GM19239 (cell line): ENCODE measurements at places on chromosomes 6 and 20.

- DNase-seq = no peak
These were observed 56.0 kb downstream of the RAMACL start for GRCh38 chr6:166530211-166531095.

GRCh38 chr20:1085492-1086276 is 32.7 kb upstream of the PSMF1 start:
- DNase-seq = no peak

DNA sequence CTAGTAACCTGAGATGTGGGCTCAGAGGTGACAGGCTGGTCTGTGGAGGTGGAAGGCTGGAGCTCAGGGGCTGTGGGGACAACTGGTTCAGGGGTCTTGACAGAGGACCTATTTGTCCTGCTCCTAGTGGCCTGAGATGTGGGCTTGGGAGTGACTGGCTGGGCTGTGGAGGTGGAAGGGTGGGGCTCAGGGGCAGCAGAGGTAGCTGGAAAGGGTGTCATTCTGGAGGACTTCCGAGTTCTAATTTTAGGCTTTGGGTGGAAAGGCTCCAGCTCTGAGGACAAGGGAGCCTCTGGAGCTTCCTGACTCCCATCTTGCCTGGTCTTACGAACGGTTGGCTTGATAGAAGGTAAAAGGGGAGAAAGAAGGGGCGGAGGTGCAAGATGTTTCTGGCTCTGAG is 11.5 kb downstream of the MDC1 start:
- DNase-seq = no peak

- DNase-seq = no peak
These were observed 36.0 kb upstream of the AKIRIN2 start for GRCh38 chr6:87738000-87738399.

GRCh38 chr6:43723737-43724295 is 36.2 kb upstream of the MRPS18A start:
- DNase-seq = peak; percentile 65

DNA sequence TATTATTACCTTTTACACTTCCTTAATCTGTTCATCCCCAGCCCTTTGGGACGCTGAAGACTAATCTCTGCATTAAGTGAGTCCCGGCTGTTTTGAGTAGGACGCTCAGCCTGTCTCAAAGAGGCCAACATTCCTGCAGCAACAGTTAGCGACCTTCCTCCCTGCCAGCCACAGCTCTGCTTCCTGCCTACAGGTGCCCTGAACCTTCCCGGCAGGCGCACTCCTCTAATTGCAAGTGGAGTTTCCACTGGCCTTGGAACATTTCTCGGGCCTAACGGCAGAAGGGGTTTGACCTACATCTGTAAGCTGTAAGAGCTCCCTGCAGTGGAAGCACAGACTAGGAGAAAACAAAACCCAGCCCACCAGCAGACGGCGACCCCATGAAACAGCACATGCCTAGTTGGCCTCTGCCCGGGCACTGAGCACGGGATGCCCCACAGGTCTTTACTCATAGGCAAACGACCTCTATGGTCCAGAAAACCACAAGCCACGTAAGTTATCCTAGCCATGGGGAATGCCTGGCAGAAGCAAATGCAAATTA is 137.9 kb downstream of the DTNBP1 start:
- no peak for DNase-seq

DNA sequence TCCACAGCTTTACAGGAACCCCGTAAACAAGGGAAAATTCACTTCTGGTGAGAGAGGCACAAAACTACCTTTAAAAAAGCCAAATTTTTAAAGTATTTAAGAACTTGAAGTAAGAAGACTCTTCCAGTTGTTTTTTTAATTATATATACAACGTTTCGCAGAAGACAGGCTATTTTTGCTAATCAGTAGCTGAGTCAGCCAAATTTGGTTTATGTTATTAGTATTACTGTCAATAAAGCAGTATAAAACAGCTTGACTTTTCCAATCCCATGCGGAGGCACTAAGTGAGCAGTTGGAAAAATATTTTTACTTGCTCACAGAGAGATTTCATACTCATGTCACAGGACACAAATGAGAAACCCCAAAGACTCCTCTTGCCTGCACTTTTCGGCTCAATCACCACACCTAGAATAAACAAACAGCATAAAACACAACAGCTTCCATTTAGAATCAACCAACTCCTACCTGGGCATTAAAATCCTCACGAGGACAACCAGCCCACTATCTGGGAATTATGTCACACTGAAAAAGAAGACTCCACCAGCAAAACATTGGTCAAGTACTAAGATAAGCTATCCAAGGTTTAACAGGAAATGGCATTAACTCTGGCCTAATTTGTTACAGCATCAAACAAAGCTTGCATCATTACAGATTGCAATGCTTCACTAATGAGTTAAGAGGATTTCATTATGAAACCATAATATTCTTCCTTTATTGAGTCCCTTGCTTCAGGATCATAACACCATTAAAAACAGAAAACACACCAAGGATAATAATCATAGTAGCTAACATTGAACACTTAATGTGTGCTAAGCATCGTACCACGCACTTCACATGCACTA is 26.3 kb downstream of the ELOVL5 start:
- DNase-seq = no peak

DNA sequence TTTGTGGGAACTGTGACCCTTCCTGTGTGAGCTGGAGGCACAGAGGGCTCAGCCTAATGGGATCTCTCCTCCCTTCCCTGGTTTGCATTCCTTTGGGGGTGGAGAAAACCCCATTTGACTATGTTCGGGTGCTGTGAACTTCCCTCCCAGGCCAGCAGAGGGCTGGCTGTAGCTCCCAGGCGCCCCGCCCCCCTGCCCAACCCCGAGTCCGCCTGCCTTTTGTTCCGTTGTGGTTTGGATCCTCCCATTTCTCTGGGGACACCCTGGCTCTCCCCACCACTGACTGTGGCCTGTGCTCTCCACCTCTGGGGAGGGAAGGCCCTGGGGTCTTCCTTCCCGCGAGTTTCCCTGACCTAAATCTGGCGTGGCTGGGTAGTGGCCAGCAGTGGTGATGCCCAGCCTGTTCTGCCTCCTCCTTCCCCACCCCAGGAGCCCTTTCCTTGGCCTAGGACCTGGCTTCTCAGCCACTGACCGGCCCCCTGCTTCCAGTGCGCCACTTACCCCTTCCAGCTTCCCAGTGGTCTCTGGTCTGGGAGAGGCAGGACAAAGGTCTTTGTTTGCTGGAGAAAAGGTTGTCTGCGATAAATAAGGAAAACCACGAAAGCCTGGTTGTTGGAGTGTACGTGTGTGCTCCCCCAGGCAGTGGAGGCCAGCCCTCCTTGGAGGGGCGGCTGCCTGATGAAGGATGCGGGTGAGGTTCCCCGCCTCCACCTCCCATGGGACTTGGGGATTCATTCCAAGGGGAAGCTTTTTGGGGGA is 4.9 kb downstream of the VEGFA start:
- DNase-seq = peak; percentile 87

- no peak for DNase-seq
These were observed 7.9 kb downstream of the ZNF76 start for GRCh38 chr6:35267446-35267845.

DNA sequence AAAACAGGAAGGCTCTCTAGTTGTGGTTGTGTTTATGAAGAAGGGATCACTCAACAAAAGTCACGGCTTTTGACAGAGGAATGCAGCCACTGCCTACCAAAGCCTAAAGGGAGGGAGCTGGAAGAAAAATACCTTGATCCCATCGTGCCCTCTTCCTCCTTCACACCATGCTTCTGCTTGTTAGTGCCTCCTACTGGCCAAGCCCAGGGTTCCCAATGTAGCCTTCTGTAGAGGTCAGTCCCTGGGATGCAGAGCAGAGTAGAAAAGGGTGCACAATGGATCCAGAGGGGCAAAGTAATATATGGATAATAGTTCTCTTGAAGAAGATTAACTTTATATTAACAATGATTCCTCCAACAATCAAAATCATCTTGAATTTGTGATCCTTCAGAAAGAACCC is 293.5 kb upstream of the FERMT1 start:
- DNase-seq = no peak

DNA sequence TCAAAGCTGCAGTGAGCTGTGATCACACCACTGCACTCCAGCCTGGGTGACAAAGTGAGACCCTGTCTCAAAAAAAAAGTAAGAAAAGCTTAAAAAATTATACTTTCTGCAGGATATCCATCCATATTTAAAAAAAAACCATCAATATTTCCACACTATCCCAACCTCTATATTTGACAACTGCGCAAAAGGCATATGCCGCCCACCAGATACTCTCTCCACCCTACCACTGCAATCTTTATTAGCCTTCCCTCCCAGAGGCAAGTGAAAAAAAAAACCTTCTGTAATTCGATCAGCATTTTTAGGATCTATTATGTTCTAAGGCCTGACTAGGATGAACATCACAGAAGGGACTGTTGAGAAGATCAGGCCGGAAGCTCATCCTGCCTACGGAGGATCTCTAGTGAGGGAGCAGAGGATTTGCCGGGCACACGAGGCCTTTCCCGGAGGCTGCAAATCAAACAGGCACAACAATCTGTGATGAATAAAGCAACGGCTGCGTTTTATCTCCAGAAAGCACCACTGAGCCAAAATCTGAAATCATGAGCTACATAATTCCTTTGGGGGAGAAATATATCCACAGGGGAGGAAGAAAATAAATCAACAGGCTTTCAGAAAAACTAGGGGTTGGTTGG is 65.9 kb downstream of the GFOD1 start:
- DNase-seq = no peak

- DNase-seq = no peak
These were observed 15.0 kb upstream of the PKHD1 start for GRCh38 chr6:52102405-52102804.

- DNase-seq = no peak
These were observed 12.9 kb upstream of the GCM1 start for GRCh38 chr6:53161481-53162009.

GRCh38 chr6:110784610-110784979 is 30.7 kb downstream of the CDK19 start:
- no peak for DNase-seq

- DNase-seq = no peak
These were observed 26.3 kb downstream of the SAMHD1 start for GRCh38 chr20:36925234-36925633.

DNA sequence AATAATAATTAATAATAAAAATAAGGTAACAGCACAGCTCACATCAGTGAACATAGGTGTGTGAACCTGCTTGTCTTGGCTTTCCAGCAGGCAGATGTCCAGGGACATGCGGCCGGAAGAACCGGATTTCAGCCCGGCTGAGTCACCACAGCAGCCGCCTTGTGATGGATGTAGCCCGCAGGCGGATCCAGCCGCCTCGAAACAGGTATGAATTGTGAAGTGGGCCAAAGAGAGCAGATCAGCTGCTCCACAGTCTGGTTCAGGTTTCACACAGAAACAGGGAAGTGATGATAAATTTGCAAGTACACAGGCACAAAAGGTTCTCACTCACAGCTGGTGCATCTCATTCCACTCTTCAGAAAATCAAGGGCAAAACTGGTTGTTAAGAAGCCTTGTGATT is 55.1 kb downstream of the ID4 start:
- DNase-seq = no peak

DNA sequence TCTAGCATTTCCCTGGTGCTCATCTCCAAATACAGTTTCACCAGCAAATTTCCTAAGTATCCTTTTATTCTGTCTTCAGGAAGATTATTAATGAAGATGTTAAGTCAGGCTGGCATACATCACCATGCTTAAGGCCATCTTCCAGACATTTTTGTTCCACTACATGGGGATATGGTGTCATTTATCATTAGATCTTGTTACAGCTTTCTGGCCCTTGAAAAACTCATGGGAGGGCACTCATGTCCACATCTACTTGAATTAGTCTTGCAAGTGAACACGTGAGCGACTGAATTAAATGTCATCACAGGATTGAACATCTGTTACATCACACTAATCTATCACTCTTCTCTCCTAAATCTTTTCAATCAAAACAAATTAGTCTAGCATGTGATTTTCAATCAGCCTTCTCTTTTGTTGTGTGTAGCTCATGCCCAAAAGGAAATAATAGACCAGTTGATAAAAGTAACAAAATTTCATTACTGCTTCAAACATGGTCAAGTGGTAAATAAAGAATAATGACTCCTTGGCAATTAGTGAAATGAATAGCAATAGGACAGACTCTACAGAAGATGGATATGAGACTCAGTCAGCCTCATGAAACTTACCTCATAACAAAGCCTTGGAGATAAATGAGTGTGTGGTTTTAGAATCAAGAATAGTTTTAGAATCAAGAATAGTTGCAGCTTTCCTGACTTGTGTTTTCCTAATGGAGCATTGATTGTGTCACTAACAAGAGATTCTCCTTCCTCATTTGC is 80.5 kb downstream of the MTFR2 start:
- no peak for DNase-seq
